ENCODE measurements at places on chromosomes 12 and 14.

DNA sequence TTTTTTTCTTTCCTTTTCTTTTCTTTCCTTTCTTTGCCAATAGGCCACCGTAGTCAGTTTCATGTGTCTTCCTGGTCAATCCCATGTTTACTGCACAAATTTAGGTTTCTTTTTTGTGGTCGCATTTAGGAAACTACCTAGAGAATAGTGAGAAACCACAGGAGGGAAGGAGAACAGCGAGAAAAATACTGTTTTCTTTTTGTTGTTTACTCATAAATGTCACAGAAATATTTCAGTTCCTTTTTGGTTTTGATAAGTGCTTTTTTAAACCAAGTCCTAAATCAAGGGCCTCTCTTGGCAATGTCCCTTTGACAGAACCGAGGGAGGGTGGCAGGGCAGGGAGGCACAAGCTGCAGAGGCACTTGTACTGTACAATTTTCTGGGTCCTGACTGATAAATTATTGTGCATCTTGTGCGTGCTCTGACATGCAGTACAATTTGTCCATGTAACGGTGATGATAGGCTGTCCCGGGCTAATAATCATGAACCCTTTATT is 326.1 kb downstream of the CACNA1C start:
- no peak for DNase-seq

DNA sequence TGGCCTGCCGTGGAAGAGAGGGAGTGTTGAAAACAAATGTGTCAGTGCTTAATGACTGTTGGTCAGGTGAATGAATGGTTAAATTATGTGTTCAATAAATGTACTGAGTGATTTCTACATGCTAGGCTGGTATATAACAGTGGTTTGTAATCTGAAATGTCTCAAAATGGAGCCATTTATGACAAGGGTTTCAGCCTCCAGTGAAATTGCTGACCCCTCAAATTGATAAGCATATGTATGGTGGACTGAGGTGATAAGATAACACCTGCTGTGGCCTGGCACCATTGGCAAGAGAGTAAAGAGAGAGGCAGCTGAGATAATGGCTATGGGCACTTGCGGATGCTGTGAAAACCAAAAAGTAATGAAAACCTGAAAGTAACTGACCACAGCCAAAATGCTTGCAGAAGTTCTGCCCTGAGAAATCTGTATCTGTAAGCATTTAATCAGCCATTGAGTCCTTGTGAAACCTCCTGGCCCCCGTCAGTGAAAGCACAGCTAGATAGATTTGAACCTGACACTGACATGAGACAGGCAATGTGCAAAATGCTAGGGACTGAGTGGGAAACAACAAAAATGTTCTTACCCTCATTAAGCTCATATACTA is 1.4 kb upstream of the BCAT1 start:
- no peak for DNase-seq

- DNase-seq, result no peak
These were observed 5.9 kb downstream of the TCL1B start for GRCh38 chr14:95692109-95692508.

GRCh38 chr12:7369274-7369729 is 65.4 kb downstream of the ACSM4 start:
- DNase-seq, result no peak

GRCh38 chr14:41403360-41403759 is 203.3 kb upstream of the LRFN5 start:
- DNase-seq, result peak; percentile 75

DNA sequence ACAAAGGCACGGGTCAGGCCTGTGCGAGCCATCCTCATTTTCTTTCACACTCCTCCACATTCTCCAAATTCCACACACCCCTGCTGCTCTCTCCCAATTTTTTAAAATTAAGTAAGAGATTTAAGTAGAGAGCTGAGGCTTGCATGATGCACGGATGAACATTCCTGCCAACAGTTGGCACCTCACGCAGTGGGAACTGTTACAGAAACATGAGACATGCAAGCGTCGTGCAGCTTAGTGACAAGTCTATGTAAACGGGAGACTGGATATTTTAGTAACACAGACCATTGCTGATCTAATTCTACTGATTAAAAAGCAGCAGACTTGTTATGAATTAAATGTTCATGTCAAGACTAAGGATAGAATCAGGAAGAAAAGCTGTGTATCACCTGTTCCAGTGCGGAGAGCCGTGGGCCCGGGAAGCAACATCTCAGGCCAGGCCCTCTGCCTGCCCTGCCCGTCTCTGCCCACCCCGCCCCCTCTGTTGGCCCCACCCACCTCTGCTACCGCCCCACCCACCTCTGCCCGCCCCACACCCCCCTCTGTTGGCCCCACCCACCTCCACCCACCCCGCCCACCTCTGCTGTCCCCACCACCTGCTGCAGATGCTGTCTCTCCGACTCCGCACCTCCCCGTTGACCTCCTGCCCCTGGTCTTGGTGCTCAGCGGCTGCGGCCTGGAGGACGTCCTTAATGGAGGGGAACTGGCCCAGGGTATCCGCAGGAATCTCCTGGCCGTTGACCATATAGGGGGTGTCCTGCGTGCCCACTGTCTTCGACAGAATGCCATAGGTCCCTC is 21.2 kb downstream of the GOLGA3 start:
- DNase-seq, result peak; percentile 33

DNA sequence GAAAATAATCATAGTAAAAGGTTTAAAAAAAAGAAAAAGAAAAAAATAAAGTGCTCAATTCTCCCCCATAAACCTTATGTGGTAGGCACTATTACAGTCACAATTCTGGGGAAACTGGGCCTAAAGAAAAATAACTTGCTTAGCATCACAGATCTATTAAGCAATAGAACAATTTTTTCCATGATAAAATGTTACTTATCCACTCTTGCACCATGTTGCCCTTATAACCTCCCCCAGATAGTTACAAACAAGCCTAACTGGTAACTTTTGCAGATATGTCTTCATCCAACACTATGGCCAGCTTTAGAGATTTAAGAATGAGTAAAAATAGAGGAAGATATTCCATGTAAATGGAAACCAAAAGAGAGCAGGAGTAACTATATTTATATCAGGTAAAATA is 164.8 kb downstream of the DUSP6 start:
- DNase-seq, result no peak

GRCh38 chr12:5480218-5480937 is 48.5 kb downstream of the NTF3 start:
- peak; percentile 64 for DNase-seq

DNA sequence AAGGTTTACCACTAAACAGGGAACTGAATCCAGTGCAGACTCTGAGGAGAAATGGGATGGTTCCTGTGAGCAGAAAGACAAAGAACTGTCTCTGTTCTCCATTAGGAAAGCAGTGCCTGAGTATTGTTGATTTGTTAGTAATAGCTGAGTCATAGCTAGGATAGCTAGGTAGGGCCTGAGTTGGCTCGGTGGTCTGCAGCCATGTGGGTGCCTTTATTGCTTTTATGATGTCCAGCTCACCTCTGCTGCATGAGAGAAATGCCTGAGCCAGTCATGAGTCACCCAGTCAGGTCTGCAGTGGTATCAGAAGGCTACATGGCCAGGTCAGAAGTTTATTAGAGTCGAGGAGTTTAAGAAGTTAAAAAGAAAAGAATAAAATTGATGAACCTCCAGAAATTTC is 24.2 kb downstream of the TRHDE start:
- DNase-seq, result no peak

GRCh38 chr12:132432721-132433577 is 57.0 kb upstream of the FBRSL1 start:
- no peak for DNase-seq

- DNase-seq, result no peak
These were observed 118.6 kb downstream of the GCH1 start for GRCh38 chr14:54784060-54784459.

DNA sequence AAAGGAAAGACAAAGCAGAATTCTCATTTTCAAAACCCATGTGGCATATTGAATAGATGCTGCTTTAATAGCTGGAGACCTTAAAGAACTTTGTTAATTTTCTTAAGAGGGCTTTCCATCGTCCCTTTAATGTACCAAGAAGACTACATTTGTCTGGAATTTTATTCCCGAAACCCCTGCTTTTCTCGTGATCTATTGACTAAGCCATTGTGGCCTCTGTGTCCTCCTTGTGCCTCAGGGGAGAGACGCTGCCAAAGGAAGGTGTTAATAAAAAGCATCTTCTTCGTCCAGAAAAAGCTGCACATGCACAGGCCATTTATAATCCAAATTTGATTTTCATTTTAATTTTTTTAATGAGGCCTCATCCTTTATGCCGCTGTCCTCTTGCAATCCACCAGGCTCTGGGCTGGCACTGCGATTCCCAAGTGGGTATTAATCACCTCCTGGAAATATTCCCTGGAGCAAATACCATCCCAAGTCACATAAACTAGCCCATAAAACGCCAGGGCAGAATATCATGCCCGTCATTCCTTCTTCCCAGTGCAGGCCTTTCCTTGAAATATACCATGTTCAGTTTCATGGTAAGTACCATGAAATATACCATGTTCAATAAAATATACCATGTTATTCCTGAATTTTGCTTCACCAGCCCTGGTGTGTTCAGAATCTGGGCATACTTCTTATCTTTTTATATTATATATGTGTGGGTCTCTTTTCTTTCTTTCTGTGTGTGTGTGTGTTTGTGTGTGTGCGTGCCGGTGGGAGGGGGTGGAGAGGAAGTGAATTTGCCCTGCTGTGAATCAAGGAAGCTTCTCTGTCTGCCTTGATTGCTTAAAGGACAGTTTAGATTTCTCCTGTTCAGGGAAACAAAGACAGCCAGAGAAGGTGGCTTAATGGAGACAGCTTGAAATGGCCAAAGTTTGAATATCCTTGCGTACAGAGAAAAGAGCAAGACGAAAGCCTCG is 147.6 kb downstream of the PHETA1 start:
- no peak for DNase-seq

DNA sequence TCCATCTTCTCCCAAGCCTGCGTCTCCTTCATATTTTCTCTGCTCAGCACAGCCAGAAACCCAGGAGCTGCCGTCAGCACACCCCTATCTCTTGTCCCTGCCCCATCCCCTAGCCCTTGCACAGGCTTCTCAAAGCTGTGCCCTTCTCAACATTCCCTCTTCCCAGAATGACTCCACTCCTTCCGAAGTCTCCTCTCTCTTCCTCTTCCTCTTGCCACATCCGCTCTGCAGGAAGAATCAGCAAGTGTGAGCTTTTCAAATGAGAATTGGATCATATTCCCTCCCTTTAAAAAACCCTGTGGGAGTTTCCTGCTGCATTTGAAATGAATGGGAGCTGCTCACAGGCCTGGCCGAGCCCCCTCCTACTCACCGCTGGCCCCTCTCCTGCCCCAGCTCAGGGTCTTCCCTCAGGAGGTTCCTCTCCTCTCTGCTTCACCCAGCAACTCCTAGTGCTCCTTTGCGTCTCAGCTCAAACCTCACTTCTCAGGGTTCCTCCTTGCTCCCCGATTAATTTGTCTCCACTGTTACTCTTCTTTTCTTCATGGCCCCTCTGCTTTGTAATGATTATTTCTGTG is 528.5 kb upstream of the CCDC196 start:
- DNase-seq, result peak; percentile 34

DNA sequence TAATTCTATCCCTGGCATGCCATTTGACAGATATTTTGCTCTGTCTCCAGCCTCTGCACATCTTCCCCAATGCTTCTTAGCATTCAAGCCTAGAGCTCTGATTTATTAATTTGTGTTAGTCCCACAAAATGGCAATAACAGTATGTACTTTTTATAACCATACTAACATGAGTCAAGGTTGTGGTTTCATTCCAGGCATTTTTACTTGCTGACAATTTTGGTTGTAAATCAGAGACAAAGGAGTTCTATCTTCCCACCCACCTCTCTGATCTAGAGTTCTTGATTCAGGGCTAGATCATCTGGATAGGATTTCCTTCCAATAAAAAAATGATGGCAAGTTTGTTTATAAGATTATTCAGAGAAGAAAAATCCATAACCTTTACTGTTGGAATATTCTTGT is 18.5 kb upstream of the CISTR start:
- DNase-seq, result no peak

DNA sequence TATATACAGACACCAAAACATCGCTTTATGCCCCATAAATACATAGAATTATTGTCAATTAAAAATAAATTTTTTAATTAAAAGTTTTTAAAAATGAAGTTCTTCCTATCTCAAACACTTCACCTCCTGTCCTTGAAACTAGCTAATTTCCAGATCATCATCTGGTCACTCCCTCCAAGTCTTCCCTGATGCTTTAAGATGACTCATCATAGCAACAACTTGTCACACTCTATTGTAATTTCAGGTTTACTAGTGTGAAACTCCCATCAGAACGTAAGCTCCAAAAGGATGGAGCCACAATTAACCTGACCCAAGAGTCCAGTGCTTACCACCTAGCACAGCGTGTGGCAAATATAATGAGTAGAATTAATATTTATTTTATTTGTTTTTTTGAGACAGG is 16.3 kb downstream of the GXYLT1 start:
- no peak for DNase-seq

DNA sequence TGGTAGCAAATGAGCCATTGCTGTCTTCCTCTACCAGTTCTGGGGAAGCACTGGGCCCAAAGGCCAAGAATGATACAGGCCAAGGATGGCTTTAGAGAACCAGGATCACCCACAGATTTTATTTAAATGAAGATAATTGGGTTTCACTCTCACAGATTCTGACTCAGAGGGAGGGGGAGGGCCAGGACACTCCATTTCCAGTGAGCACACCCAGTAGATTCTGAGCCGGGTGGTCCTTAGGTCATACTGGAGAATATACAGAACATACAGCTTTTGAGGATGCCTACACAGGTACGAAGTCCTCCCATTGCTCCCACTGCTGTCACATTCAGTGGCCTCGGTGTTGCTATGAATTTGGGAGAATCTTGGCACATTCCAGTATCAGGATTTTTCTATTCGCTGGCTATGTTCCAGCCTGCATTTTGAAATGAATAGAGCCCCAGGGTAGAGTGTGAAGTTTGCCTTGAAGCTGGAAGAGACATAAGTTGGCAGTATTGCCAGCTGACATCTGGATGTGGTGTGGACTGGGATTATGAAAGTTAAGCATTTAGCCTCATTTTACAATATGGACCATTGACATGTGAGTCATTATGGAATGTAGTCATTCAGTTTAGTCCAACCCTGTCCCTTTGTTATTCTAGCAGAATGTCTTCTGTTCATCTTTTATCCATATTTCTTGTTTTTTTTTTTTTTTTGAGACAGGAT is 45.8 kb upstream of the POC1B start:
- DNase-seq, result no peak

DNA sequence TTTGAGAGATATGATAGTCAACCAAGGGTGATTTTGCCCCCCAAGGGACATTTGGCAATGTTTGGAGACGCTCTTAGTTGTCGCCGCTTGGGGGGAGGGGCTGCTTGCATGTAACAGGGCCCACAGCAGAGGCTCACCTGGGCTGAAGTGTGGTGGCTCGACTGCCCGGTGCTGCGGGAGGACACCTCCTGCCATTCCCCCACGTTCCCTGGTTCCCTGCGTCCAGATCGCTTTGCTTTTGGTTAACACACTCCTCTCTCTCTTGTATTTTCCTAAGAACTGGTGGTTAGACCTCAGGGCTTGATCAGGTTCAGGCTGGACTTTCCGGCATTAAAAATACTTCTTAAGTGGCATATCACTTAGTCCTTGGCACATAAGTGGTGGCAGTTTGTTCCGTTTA is 18.9 kb downstream of the PPP2R5C start:
- peak; percentile 50 for DNase-seq

DNA sequence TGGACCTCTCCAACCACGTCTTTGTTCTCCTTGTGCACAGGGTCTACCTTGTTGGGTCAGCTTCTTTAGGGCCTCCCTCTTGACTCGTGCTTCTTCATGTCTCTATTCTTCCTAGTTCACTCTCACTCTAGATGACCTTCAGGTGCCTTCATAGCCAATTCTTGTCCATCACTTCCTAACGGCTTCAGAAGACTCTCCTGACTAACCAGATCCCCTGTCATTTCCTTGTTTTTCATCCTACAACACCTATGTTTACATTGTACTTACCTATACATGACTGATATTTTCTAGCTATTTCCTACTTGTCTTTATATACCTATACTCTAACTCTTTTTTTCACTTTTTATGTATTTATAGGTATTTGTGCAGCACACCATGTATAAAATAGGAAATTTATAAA is 117.1 kb downstream of the RPS6KA5 start:
- no peak for DNase-seq

Measured in GM23338 (cell line).